ENCODE measurements at places on chromosomes 7 and 10.

DNA sequence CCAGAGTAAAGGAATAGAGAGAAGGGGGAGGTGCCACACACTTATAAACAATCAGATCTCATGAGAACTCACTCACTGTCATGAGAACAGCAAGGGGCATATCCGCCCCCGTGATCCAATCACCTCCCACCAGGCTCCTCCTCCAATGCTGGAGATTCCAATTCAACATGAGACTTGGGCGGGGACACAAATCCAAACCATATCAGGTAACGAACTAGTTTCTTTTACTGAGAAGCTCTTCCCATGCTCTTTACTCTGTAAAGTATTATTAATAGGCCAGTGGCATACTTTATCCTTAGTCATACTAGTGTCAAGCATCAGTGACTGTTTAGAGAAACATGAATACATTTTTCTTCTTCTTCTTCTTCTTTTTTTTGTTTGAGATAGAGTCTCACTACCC is 39.4 kb upstream of the ZNF488 start:
- no peak for DNase-seq

DNA sequence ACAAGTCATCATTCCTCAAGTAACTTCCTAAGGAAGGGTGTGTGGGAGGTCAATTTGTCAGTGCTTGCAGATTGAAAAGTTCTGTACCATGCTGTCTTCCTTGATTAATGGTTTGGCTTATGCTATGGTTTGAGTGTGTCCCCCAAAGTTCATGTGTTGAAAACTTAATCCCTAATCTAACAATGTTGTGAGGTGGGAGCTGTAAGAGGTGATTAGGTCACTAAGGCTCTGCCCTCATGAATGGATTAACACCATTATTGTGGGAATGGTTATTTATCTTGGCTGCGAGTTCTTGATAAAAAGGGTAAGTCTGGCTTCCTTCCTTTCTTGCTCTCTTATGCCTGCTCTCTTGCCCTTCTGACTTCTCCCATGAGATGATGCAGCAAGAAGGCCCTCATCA is 29.3 kb upstream of the TMEM229A start:
- DNase-seq = no peak

DNA sequence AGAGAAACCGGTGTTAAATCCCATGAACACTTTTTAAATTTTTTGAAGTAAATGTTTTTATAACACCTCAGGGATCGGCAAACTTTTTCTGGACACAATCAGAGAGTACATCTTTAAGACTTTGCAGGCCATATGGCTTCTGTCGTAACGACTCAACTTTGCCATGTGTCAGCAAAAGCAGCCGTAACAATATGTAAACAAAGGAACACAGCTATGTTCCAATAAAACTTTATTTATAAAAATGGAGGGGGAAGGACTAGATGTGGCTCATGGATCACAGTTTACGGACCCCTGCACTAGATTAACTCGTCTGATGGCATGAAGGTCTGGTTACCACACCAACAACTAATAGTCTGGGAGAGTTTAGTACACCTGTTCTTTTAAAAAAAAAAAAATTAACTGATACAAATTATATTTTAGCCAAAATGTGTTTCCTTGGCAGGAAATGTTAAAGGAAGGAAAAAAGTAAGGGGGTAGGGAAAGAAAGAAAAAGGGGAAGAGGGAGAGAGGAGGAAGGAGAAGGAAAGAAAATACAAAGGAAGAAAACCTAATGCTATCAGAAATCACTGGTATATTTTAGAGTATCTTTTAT is 50.2 kb downstream of the ABI1 start:
- no peak for DNase-seq

DNA sequence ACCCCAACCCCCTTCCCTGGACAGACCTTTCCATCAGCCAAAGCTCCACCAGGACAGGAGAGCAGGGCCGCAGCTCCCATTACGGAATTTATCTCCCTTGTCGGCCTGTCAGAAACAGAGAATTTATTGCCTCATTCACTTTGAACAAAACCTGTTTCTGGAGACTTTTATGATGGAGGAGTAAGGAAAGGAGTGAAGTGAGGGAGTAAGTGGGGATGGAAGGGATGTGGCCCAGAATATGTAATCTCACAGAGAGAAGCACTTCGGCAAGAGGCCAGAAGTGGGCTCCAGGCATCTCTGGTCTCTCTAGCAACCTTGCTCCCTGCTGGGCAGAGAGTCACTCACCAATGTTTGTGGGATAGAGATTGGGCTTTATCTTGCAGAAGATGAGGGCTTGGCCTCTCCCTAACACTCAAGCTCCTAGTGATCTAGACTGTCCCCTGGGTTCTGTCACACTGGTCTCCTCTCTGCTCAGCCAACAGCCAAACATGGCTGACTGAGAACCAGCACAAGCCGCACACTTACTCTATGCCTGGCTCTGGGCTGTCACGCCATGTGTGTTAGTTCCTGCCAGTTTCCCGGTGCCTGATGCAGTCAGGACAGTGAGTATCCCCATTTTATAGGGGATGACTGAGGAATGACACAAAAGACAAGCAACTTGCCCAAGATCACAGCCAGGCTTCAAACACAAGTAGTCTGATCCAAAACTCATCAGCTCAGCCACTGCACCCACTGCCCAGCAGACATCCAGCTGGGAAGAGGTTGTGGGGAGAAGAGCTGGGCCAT is 149.4 kb upstream of the ZMIZ1 start:
- no peak for DNase-seq

- no peak for DNase-seq
These were observed 28.4 kb upstream of the MRC1 start for GRCh38 chr10:17780727-17781126.

DNA sequence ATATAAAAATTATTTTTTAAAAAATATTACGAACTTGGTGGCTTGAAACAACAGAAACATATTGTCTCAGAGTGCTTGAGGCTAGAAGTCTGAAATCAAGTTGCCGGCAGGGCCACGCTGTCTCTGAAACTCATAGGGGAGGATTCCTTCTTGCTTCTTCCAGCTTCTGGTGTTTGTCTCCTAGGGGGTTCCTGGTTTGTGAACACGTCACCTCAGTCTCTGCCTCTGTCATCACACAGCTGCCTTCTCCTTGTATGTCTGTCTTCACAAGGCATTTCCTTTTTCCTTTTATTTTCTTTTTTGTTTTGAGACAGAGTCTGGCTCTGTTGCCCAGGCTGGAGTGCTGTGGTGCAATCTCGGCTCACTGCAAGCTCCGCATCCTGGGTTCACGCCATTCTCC is 12.7 kb upstream of the SNX8 start:
- DNase-seq = no peak

DNA sequence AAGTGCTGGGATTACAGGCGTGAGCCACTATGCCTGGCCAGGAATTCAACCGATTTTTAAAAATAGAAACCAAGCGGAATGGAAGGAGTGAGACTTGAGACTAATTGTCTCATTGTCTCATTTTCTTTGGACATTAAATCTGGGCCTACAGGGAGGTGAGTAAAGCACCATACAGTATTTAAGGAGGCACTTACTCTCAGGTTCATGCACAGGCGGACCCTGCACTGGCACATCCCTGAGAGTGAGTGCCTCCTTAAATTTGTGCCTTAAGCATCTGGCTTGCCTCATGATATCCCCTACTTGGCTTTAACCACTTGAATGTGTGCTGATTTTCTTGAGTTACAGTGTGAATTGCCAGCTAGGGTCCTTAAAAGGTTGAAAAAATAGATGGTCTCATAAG is 10.6 kb downstream of the UBE3C start:
- no peak for DNase-seq

- no peak for DNase-seq
These were observed 1.2 kb downstream of the PLEKHA1 start for GRCh38 chr10:122375679-122376160.

DNA sequence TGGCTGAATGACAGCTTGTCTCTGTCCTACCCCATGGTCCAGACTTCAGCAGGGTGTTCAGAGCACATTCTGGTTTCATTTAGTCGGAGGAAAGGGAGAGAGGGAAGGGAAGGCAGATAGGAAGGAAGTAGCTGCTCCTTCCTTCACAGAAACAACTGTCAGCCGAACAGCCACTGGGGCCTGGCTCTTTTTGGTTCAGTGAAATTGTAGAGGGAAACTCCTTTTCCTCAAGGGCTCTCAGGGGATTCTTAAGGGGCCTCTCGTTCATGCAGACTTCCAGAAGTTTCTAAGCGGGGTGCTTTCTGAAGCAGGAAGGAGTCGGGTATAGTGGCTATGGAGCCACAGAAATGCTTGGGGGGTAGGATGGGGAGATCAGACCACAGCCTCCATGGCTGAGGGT is 56.4 kb downstream of the TLL2 start:
- DNase-seq = no peak

DNA sequence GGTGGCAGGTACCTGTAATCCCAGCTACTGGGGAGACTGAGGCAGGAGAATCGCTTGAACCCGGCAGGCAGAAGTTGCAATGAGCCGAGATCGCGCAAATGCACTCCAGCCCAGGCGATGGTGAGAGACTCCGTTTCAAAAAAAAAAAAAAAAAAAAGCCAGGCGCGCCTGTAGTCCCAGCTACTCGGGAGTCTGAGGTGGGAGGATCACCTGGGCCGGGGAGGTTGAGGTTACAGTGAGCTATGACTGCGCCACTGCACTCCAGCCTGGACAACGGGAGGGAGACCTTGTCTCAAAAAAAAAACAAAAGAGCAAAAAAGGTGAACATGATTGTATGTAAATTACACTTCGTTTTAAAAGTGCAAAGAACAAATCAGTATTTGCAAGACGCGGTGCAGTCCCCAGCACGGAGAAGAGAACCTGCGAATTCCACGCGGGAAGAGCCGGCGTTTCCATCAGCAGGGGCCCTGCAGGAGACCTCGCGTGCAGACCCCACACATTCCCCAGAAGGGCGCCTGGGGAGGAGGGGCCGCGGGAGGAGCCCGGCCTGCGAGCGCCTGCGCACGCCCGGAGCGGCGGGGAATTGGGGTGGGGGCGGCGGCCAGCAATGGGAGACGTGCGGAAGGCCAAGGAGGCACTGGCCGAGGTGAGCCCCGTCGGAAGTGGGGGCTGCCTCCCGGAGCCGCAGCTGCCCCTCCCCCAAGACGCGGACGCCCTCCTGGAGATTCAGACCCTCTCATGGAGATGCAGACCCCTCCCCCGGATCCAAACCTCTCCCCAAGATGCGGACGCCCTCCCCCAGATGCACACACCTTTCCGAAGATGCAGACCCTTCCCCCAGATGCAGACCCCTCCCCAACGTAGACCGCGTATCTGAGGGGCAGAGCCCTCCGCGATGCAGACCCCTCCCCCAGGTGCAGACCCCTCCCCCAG is 16.7 kb upstream of the SUN1 start:
- DNase-seq = no peak

- no peak for DNase-seq
These were observed 2.5 kb downstream of the TRIM8 start for GRCh38 chr10:102646610-102647442.

GRCh38 chr10:107031931-107032699 is 132.4 kb downstream of the SORCS1 start:
- DNase-seq = no peak

- no peak for DNase-seq
These were observed 1154.2 kb upstream of the AUTS2 start for GRCh38 chr7:68444042-68444441.

DNA sequence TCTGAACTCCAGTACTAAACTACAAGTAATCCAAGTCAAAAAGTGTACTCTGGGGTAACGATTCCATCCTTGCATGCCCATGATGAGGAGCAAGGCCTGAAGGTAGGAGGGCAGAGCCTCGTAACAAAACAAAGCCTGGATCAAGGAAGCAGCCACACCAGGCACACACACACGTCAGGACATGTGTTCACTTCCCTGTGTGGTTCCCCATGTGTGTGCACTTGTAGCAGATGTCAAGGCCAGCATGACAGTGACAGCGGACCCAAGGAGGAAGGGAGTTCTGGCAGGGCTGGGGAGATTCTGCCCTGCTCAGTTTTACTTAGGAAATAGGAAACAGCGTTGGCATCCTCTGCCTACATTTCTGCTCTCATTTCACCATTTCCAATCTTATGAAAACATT is 92.8 kb downstream of the ALOX5 start:
- DNase-seq = no peak

DNA sequence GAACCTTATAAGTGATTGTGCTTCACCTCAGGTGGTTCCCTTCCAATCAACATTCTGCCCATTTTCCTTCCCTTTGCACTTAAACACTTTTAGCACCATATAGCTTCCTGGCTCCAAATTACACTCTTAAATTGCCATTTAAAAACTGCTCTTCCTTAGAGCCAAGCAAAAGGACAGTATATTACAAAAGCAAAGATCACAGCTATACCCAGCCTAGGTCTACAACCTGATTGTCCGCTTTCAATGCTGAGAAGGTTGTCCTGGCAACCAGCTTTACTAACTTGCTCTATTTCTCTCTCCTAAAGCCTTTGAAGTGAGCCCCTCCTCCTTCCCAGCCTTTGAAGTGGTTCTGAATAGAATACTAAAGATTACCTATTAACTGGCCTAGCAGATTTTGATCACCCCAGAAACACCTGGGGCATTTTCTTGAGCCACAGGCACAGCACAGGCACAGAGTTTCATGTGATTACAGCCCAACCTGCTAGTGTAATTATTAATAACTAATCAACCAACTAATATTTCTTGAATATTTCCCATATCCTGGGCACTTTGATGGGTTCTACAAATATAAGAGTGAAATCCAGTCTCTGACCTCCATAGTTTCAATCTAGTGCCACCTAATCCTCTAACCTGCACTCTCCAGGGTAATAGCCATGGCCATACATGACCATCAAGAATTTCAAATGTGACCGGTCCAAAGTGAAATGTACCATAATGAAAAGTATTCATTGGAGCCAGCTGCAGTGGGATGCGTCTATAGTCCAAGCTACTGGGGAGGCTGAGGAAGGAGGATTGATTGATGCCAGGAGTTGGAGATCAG is 63.6 kb upstream of the TRIM24 start:
- peak; percentile 75 for DNase-seq

DNA sequence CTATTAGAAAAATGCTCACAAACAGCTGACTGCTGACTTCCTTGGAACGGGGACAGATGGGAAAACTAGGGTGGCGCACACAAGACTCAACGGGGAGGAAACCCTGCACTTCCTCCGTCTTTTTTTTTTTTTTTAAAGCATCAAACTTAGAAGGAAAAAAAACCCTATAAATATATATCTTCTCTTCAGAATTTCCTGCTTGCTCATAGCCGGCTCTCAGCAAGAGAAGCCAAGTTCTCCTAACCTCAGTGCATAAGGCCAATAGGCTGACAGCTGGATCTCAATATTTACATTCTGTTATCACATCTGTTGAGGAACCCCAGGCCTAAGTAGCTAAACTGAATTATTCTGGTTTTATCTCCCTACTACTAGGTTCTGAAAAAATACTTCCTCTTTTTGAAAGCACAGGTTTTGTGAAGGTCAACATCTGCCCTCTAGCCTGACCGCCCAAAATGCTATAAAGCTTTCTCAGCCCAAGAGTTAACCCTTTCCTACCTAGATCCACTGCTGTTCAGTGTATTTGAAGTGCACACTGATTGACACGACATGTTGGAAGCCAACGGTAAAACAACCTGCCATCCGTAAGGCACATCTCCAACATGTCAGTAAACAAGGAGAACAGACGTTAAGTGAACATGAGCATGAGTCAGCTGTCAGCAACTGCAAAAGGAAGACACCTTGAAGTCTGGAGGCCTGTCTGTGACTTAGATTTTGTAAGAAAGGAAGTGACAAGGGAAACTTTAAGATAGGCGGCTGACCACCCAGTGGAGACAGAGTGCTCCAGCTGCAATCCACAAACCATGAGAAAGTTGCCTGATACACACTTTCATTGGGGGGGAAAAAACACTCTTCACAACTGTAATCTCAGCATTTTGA is 83.8 kb downstream of the EBLN1 start:
- no peak for DNase-seq

All from LoVo (cell line).